ENCODE measurements at places on chromosomes 6 and 20.

- no peak for DNase-seq
These were observed 175.8 kb downstream of the ISM1 start for GRCh38 chr20:13396826-13397225.

DNA sequence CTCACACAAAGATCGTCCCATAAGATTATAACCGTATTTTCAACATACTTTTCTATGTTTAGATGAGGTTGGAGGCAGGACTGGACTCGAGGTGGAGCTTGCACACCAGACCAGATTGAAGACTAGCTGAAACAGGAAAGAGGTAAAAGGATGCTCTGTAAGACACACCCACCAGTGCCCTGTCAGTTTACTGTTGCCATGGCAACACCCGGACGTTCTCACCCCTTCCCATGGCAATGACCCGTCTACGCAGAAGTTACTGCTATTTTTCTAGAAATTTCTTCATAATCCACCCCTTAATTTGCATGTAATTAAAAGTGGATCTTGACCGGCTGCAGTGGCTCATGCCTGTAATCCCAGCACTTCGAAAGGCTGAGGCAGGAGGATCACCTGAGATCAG lies 13.6 kb upstream of the SRSF6 start:
- DNase-seq: peak; percentile 13

- no peak for DNase-seq
These were observed 58.7 kb upstream of the PMEPA1 start for GRCh38 chr20:57768519-57768918.

DNA sequence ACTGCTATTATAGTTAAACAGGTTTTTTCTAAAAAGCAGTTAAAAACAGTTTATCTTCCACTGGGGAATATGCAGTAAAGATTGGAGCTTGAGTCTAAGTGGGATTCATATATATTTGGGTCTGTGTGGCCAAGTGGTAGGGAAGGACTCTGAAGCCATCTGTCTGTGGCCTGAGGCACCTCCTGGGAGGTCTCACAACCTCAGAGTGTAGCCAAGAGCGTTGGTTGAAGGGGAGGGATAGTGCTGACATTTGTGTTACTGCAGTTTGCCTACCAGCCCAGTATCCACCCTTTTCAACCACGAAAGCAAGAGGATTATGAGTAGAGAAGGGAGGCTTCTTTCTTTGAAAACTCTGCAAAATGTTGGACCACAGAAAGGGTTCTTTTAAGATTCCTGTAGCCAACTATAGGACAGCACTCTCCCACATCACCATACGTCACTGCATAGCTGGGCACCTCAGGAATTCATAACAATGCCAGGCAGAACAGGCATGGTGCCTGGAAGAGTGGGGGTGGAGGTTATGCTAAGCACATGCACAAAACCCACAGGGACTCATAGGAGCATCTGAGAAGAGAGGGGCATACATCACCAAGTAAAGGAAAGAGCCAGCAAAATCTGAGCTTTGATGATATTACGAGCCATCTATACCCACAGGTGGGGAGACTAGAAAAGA lies 90.5 kb upstream of the HEY2 start:
- DNase-seq: no peak

- DNase-seq: no peak
These were observed 147.2 kb upstream of the GGTLC1 start for GRCh38 chr20:24135781-24136180.

- DNase-seq: no peak
These were observed at the start of gene ENPP1 for GRCh38 chr6:131807644-131808459. TSS of gene ENPP1 (plus strand) at chr6:131808020. CDS start at chr6:131808036, 16 bp downstream.

DNA sequence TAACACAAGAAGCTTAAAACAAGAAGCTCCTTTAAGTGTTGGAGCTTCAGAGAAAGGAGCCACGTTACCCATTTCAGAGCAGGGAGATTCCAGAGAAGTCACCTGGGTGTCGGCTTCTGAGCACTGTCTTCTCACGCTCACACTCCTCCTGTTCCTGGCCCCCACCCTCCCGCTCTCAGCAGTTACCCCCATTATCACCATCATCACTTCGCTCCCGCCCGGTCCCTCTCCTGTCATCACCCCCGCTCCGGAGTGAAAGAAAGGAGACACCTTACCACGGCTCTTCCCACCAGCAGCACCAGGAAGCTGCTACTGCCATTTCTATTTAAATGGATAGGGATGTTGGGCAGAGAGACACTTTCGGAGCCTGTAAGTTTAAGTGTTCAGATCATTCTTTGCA lies 123.9 kb downstream of the GMPR start:
- no peak for DNase-seq

GRCh38 chr6:110944681-110945151 lies 13.8 kb upstream of the GTF3C6 start:
- peak; percentile 82 for DNase-seq

GRCh38 chr20:38112261-38112929 lies 52.7 kb downstream of the TGM2 start:
- DNase-seq: no peak

GRCh38 chr6:108476376-108476775 lies 84.3 kb upstream of the FOXO3 start:
- no peak for DNase-seq

DNA sequence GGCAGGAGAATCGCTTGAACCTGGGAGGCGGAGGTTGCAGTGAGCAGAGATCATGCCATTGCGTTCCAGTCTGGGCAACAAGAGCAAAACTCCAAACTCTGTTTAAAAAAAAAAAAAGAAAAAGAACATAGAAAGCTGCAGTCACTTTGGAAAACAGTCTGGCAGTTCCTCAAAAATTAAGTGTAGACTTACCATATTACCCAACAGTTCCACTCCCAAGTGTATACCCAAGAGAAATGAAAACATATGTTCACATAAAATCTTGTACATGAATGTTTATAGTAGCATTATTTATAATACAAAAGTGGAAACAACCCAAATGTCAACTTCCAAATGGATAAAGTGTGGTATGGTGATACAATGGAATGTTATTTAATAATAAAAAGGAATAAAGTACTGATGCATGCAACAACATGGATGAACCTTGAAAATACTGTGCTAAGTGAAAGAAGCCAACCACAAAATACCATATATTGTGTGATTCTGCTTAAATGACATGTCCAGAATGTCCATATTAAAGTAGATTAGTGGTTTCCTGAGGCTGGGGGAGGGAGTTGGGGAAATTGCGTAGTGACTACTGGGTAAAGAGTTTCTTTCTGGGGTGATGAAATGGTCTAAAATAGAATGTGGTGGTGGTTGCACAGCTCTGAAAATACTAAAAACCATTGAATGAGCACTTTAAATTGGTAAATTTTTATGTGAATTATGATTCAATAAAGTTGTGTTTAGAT lies 62.9 kb downstream of the SUN5 start:
- DNase-seq: peak; percentile 71

DNA sequence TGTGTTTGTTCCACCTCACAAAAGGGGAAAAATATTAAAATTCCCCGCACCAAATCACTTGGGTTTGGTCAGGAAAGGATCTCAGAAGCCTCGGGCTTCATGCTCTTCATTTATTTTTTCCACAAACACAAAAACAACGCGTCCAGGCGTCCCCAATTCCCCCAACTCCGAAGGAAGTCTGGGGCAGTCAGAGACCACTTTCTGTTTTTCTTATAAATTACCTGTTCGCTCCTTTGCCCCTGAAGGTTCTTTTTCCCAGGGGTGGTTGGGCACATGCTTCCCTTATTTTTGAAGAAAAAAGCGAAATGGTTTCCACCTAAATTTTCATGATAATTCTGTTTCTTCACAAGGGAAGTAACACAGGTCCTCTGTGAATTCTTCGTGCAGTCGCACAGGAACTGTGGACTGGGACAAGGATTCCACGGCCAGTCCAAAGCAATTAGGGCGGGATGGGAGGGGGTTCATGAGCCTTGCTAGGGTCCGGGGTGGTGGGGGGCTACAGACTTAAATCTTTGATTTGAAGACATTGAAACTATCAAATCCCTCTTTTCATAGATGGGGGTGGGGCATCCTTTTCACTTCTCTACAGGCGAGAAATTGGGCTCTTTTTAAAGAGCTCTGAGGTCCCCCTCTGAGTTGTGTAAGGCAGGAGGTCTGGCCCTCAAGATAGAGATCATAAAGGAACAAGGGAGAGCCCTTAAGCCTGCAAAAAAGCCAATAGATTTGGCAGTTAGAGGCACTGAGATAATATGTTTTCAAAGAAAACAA lies 30.5 kb upstream of the HFE start:
- peak; percentile 77 for DNase-seq

DNA sequence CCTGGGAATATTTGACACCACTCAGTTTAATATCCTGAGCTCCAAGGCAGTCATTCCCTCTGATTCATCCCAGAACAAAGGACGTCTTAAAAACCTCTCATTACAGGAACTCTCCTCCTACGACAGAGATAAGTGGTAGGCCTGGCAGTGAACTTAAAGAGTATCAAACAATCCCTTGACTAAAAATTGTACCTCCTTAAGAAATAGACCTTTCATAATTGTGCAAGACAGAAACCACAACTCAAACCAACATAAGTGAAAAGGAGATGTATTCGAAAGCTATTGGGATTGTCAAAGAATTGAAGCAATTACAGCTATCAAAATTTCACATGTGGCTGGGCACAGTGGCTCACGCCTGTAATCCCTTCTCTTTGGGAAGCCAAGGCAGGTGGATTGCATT lies 19.1 kb upstream of the BNIP5 start:
- peak; percentile 70 for DNase-seq

GRCh38 chr6:33442283-33442682 lies 12.1 kb upstream of the ZBTB9 start:
- DNase-seq: no peak

GRCh38 chr6:21965953-21966539 lies 330.8 kb downstream of the PRL start:
- no peak for DNase-seq

- peak; percentile 82 for DNase-seq
These were observed 37.8 kb downstream of the RAB44 start for GRCh38 chr6:36735110-36736071.

GRCh38 chr6:610882-611281 lies 46.0 kb downstream of the HUS1B start:
- DNase-seq: peak; percentile 26

GRCh38 chr20:48682529-48683363 lies 145.1 kb downstream of the PREX1 start:
- DNase-seq: no peak

- no peak for DNase-seq
These were observed 46.9 kb downstream of the LYRM4 start for GRCh38 chr6:5213836-5214235.

DNA sequence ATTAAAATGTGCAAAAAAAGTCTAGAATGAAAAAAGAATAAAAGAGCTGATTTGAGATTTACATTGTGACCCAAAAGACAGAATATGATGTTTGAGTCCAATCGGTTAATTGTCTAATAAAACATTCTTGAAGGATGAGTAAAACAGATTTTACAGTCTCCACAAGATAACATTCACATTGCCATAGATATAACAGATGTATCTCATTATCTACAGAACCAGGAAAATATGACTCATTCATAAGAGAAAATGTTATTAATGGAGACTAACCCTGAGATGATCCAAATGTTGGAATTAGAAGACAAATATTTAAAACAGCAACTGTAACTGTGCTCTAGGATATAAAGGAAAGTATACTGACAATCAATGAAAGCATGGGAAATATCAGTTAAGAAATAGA lies 141.7 kb downstream of the RFX6 start:
- DNase-seq: no peak

DNA sequence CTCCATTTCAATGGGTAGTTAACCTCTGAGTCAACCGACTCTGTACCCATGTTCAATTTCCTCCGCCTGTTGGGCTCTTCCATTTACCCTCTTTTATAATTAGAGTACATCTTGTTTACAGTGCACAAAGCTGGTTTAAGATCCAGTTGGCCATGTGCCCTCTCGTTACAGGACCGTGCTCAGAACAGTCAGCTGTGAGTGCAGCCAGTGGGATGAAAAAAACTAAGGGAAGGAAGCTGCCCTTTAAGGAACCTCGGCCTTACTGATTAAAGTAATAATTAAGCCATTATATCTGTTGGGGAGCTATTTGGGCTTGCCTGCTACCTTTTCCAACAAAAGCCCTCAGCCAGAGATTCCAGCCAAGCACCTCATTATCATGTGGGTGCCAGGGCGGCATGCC lies 68.8 kb downstream of the TMEM170B start:
- no peak for DNase-seq

- peak; percentile 3 for DNase-seq
These were observed 51.2 kb downstream of the BMP6 start for GRCh38 chr6:7777074-7777473.

DNA sequence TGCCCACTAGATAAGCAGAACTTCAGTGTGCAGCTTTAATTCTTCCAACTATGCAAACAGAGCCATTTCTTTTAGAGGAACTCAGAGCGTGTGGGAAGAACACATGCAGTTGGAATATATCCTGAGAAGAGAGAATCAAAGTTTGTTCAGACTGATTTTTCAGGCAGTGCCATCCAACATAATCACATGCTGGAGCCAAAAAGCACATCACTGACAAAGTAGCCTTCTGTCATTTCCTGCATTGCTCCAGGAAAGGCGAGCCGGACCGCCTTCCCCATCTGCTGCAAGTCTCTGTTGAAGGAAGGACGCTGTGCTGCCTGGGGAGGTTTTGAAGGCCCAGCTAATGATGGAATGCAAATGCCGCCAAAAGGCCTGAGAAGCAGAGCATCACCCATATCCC lies 98.4 kb downstream of the DOK5 start:
- DNase-seq: no peak

DNA sequence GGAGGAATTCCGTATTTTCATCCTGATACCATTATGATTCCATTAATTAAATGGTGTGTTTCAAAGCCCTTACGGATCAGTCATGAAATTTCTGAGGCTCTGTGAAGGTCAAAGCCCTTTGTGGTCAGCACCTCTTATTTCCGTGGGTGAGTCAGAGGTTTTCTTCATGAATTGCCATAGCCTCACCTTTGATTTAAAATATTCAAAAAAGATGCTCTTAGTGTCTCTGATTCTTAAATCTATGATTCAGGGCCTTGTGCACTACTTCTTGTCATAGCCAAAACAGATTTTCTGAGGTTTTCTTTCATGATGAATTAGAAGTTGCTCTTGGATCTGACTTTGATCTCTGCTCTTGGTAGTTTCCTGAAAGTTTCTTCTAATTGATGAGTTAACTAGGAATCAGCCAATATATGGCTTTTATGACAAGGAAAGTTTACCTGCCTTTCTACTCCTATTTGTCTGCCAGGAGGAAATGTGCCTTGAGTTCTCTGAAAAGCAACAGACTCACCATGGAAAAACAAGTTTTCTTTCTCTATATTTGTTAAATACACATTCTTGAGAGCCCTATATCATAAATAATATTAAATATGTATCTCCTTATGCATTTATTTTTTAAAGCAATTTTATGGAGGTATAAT lies 613.0 kb downstream of the UTRN start:
- DNase-seq: no peak

- DNase-seq: no peak
These were observed 1.4 kb downstream of the STMN3 start for GRCh38 chr20:63651942-63652191.

Measured in NB4 (cell line).